Stimulated activated naive CD8-positive, alpha-beta T cell treated with anti-CD3 and anti-CD28 coated beads, Interleukin-15, Interleukin-2, amounts not matched to agents 100 U/mL and 50 U/mL, for 24 hours (primary cell): ENCODE measurements at places on chromosomes 2 and 18.

- no peak for DNase-seq
These were observed 55.2 kb downstream of the CIB4 start for GRCh38 chr2:26585966-26586365.

DNA sequence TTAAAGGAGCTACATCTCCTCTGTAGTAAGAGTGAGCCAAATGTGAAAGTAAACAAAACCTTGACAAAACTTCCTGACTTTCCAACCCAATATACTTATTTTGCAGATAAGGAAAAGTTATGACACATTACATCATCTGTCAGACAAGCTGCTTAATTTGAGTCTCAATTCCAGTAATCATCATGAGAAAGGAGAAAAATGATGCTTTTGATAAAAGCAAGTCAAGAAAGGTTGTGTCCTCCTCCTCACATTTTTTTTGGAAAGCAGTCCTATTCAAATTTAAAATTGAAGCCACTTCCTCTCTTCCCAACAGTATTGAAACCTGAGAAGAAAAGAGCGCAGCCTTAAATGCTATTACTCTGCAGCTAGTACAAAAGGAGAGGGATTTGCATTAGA lies 519.6 kb downstream of the LRP1B start:
- no peak for DNase-seq

DNA sequence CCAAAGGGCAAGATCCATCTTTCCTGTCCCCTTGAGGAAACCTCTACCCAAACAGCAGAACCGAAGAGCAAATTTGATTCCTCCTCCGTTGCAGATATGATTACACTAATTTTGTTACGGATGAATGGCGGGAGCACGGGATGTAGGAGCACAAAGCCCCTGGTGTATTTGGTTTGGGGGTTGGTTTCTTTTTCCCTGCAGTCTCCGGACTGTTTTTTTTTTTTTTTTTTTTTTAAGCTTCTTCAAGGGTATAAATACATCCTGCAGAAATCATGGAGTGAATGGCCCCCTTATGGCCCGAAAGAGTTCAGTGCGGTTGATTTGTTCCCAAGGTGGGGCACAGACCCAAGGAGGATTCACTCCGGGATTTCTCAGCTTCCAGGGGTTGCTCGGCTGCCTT lies 135.3 kb upstream of the SH3BP4 start:
- DNase-seq, result no peak

GRCh38 chr18:13214609-13215008 lies 4.0 kb upstream of the LDLRAD4 start:
- DNase-seq, result no peak

DNA sequence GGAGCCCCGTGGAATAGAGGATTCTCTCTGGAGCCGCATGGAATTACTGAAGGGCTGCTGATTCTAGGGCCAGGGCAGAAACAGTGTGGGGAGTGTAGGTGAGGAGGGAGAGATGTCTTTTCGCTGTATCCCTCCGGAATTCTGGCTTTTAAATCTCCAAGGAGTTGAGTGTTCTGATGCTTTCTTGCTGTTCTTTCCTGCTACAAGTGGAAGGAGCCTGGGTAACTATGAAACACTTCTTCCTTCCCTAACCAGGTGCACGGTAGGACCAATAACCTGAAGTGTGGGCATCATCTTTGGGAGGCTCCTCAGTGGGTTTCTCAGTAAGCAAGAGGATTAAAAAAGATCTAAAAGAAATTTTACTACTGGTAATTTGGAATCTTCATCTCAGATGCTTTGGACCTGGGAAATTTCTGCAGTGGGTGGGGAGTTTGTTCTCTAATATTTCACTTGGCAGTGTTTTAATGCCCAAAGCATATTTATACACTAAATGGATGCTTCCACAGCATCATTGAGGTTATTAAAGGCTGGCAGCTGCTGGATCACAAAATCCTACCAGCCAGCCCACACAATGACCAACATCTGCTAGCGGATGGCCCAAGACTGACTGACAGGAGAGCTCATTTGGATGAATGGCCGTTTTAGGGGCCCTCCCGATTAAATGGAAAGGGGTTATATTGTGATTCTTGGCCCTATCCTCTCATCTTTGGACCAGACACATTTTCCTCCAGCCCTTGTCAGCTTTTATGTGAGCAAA lies 2.1 kb downstream of the EML6 start:
- DNase-seq, result no peak

DNA sequence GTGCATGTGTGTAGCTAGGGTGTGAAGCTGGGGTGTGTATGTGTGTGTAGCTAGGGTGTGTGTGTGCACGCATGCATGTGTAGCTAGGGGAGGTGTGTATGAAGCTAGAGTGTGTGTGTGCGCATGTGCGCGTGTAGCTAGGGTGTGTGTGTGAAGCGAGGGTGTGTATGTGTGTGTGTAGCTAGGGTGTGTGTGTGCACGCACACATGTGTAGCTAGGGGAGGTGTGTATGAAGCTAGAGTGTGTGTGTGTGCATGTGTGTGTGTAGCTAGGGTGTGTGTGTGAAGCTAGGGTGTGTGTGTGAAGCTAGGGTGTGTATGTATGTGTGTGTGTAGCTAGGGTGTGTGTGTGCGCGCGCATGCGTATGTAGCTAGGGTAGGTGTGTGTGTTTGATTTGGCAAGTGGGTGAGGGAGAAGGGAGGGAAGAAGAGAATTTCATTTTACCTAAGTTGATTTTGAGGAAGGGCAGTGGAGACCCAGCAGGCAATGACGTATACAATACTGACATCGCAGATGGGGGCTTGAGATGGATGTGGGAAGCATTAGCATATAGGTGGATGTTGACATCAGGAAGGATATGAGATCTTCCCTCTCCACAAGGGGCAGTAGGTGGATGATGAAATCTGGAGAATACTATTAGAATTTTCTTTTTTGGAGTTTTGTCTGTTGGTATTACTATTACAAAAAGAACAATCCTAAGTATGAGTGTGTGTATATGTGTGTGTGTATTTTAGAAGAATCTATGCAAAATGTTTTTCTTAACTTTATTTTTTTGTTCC lies 70.7 kb downstream of the PRELID3A start:
- no peak for DNase-seq

DNA sequence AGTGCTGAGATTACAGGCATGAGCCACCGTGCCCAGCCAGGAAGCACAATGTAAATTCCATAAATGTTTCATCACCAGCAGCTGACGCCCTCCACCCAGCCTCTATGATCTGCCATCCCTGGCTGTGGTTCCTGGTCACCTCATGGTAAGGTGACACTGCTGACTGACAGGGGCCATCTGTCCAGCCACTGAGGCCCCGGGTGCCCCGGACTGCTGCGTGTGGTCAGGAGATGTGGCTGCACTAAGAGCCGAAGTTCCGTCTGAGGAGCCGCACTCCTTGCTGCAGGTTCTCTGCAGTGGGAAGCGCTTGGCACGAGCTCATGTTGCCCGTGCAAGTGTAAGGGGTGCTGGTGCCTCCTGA lies 10.9 kb downstream of the NTSR2 start:
- DNase-seq, result no peak

DNA sequence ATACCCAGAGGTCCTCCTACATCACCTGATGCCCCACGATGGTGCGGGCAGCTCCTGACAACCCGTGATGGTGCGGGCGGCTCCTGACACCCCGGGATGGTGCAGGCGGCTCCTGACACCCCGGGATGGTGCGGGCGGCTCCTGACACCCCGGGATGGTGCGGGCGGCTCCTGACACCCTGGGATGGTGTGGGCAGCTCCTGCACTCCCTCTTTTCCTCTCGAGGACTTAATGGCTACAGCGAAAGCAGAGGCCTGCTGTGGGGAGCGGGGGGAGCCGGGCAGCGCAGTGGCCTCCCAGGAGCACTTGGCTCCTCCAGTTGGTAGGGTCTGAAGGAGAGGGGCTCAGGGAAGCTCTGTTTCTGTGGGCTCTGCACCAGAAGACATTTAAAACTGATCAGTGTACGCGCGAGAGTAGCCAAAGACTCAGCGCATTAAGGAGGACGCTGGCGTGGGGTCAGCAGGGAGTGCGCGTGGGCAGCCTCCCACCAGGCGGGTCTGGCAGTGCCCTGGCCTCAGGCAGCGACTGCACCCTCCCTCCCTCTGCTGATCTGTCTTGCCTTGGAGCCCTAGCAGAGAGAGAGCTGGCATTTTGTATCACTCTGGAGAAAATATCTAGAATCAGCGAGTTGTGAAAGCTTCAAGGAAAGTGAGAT lies 464.5 kb upstream of the MYT1L start:
- DNase-seq, result no peak

- DNase-seq, result no peak
These were observed 331.0 kb downstream of the METTL4 start for GRCh38 chr18:2240311-2240705.

DNA sequence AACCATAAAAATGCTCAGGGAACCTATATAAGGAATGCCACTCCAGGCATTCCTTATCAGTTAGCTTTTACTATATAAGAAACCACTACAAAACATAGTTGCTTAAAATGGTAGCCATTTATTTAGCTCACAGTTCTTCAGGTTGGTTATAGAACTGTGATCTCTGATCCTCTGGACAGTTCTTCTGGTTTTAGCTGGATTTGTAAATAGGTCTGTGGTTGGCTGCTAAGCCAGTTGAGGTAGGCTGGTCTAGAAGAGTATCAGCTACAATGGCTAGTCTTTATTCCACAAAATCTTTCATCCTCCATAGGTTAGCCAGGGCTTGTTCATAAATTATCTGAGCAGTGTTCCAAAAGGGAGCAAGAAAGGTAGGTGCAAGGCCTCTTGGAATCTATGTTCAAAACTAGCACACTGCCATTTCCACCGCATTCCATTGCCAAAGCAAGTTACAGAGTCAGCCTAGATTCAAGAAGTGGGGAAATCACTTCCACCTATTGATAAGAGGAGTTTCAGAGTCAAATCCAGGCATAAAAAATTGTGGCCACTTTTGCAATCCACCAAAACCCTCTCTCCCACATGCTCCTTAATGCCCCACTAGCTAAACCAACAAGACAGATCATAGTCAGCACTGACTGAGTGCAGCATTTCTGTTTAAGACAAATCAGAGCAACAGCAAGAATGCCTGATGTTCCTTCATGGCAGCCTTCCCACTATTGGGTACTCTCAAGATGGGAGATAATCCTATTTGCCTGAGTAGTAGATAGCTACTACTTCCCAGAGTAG lies 146.4 kb downstream of the IRS1 start:
- DNase-seq, result no peak

GRCh38 chr2:62539606-62540407 lies 33.8 kb upstream of the TMEM17 start:
- DNase-seq, result no peak

GRCh38 chr2:172968061-172968469 lies 107.6 kb upstream of the MAP3K20 start:
- DNase-seq, result no peak

DNA sequence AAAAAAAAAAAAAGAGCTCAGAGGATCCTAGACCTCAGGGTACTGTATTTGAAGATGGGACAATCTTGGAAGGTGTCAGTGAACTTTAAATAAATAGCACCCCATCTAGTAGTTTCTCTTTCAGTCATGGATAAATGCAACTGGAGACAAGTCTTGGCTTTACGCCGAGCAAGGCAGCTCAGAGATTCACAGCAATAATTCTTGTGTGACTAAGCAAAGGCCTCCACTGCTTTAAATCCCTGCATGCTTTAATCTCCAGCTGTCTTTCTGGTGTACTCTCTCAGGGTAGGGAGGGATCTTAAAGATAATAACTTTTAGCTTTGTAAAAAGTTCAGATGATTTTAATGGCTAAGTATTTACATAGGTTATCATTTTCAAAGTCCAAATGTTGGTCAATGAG lies 36.3 kb downstream of the NRXN1 start:
- DNase-seq, result no peak

DNA sequence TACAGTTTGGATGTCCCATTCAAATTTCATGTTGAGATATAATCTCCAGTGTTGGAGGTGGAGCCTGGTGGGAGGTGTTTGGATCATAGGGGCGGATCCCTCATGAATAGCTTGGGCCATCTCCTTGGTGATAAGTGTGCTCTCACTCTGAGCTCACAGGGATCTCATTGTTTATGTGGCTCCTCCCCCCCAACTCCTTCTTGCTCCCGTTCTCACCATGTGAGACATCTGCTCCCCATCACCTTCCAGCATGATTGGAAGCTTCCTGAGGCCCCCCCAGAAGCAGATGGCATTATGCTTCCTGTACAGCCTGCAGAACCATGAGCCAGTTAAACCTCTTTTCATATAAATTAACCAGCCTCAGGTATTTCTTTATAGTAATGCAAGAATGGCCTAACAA lies 3.0 kb upstream of the INPP1 start:
- DNase-seq, result no peak

DNA sequence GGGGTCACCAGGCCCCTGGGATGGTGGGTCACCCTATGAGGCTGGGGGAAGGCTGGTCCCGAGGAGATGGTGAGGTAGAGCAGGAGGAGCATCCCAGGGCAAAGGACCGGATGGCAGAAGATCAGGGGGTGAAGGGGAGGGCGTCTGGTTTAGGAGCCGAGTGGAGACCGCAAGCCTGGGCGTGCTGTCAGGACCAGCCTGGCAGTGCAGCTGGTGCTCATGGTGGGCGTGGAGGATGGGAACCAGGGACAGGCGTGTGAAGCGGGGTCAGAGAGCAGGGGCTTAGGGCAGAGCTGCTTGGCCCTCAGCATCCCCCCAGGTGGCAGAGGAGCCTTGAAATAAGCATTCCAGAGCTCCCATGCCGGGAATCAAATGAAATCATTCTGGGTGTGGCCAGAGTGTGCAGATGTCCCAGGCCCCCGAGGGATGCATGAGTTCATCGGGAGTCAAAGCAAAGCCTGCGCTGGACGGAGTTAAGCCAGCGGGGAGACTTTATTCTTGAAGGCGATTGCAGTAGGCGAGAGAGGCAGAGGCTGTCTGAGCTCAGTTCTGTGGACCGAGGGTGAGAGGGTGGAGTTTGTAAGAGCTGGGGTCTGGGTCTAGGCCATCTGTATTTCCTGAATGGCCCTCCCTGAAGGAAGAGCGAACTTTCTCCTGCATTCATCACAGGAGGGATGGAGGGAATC lies 33.1 kb upstream of the MBP start:
- DNase-seq, result no peak

GRCh38 chr18:36477776-36478175 lies 180.3 kb downstream of the FHOD3 start:
- DNase-seq, result no peak

- no peak for DNase-seq
These were observed 1.3 kb downstream of the MYL12B start for GRCh38 chr18:3263132-3263700.

- DNase-seq, result no peak
These were observed 355.3 kb upstream of the RAB12 start for GRCh38 chr18:8253944-8254343.

GRCh38 chr2:109193807-109194619 lies 65.0 kb downstream of the SH3RF3 start:
- no peak for DNase-seq

- DNase-seq, result no peak
These were observed 101.4 kb downstream of the CPO start for GRCh38 chr2:207040696-207041095.

GRCh38 chr18:3710712-3711301 lies 260.8 kb downstream of the TGIF1 start:
- DNase-seq, result no peak

- DNase-seq, result no peak
These were observed 112.5 kb upstream of the AGAP1 start for GRCh38 chr2:235381261-235381912.

DNA sequence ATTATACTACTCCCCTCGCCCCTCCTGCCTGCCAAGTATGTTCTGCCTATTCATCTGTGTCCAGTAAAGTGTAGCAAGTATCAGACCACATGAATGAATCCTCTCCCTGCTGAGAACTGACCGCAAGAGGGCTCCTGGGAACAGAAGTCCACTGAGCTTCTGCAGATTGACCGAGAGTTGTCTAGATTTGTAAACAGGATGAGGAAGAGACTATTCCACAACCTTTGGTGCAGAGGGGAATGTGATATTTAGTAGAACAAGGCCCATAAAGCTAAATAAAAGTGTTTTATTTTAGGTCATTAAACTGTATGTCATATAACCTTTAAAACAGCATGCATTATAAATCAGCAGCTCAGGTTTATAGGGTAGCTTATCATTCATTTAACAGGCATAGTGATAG lies 377.0 kb downstream of the DCC start:
- no peak for DNase-seq
